RKO (cell line): ENCODE measurements at places on chromosomes 3 and 15.

DNA sequence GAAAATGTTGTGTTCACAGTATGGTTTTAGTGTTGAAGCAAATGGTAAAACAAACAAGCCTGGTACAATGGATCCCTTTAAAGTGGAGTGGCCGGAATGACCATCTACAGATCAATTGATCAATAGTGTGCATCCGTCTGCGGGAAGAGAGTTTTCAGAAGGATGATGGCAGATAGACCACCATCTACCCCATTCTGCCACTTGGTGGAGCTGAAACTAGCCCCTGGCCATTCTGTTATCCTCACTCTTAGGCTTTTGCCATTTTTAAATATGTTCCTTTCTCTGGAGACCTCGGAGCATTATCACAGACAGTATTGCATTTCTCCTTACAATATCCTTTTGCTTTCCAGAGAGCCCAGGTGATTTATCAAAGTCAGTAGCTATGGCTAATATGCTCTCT lies 258.9 kb upstream of the CFAP20DC start:
- no peak for DNase-seq

GRCh38 chr3:64773137-64773536 lies 85.3 kb upstream of the ADAMTS9 start:
- DNase-seq = no peak

GRCh38 chr15:81338170-81339007 lies 14.4 kb upstream of the STARD5 start:
- DNase-seq = peak; percentile 15

- DNase-seq = no peak
Measured at GRCh38 chr15:71677766-71678165, 132.6 kb upstream of the NR2E3 start.

- no peak for DNase-seq
Measured at GRCh38 chr3:37963016-37963415, 27.6 kb upstream of the VILL start.

GRCh38 chr3:101518421-101518871 lies 5.4 kb upstream of the SENP7 start:
- peak; percentile 52 for DNase-seq

DNA sequence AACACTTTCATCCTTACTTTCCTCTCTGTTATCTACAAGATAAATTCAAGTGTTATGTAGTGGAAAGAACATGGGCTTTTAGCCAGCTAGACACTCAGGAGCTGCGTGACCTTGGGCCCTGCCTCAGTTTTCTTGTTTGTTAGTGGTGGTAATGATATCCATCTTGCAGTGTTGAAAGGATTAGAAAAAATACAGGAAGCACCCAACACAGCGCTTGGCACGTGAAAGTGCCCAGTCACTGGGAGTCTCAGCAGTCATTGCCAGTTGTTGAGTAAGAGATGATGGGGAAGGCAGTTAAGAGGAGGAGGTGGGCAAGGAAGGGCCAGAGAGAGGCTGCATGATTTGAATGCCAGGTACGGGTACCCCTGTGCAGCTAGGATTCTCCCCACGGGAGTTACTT lies 5.3 kb downstream of the PDIA5 start:
- DNase-seq = no peak

- DNase-seq = no peak
Measured at GRCh38 chr3:147551491-147551890, 142.3 kb downstream of the ZIC1 start.

GRCh38 chr3:53709860-53710674 lies 136.2 kb downstream of the CHDH start:
- DNase-seq = peak; percentile 72

DNA sequence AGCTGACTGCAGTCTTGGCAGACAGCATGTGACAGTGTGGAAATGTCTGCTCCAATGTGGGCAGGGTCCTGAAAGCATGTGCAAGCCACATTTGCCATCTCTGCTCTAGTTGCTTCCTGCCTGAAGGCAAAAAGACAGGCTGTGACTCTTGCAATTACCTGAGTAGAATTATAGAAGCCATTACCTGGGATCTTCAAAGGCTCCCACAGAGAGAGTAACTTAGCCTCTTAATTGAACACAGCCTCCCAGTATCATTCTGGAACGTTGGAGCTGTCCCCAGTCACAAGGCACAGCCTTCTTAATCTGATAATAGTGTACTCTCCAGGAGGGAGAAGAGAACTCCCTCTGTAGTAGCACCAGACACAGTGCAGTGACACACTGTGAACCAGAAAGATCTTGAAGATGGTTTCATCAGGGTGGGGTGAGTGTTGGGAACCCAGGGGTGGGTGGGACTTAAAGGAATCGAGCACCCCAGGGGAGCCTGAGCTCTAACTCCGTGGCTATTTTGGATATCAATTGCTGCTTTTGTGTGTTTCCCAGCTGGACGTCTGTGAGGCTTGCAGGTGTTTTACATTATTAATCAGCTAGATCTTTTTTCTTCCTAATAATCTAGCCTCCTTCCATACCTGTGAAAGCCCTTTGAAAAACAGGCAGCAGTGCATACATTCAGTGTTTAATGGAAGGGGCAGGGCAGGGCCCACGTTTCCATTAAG lies 40.6 kb upstream of the GLCE start:
- no peak for DNase-seq

- DNase-seq = peak; percentile 25
Measured at GRCh38 chr3:27666708-27667107, 55.4 kb downstream of the EOMES start.

DNA sequence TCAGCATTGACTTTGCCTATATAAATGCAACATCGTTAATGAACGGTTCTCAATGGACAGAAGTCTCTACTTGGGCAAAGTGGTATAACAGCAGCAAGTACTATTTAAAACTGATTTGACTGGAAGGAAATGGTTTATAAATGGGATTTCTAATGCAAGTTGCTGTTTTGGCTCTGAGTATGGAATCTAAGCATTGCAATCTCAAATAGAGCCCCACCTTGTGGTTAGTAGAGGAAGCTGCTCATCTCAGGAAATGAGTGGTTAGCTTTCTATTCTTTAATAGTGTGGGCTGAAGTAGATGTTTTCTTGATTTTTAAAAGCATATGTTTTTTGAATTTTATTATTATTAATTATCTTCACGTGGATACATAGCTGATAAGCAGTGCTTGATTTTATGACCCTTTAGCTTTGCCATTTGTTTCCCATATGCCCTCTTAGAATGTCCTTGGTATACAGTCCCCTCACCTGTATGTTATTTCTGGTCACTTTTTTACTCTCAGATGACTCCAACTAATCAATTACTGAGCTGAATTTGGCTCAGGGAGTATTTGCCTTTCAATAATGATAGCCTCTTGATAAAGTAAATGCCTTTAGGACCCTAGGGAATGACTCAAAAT lies 67.1 kb downstream of the OXSM start:
- peak; percentile 75 for DNase-seq

GRCh38 chr3:122890077-122890719 lies 95.3 kb downstream of the SLC49A4 start:
- DNase-seq = no peak

- DNase-seq = no peak
Measured at GRCh38 chr3:120299403-120299802, 14.4 kb upstream of the GPR156 start.

DNA sequence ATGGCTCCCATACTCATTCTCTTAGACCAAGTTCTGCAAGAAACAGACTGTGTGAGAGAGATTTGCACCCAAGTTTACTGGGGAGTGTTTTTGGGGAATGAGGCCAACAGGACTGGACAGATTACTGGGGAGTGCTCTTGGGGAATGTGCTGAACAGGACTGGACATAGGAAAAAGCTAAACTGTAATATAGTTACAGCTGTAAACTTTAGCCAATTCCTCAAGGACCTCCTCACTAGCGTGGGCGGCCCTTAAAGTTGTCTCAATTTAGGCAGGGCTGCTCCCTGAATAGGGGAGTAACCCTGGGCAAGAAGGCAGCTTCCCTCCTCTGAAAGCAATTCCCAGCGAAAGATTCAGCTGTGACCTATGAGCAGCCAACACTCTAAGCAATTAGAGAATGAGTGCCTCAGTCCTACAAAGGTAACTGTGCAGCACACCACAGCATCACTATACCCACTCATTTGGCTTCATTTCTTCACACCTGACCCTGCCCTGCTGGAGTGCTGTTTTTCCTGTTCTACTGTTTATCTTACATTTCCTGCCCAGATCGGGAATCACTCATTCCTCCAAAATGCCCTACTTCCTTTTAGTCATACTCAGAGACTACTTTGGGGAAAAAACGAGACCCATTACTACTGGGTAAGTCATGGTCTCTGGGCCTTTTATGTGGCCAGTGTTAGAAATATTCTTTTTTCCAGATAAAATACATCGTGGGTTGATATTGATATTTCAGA lies 41.3 kb upstream of the TRIM42 start:
- no peak for DNase-seq

DNA sequence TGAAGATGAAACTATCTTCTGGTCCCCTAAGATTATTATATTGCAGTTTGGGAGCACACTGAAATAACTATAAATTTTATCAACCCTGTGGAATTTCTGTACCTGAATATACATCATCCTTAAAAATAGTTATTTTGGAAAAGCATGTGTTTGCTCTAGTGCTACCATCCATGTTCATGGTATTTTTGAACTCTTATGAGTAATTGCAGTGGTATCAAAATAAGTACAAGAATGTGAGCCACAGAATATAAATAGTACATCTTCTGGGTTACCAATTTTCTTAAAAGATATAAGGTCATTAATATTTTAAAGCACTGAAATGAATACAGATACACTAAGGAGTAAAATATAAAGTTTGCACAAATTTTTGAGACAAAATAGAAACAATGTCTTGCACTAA lies 206.5 kb downstream of the CBLB start:
- DNase-seq = no peak

DNA sequence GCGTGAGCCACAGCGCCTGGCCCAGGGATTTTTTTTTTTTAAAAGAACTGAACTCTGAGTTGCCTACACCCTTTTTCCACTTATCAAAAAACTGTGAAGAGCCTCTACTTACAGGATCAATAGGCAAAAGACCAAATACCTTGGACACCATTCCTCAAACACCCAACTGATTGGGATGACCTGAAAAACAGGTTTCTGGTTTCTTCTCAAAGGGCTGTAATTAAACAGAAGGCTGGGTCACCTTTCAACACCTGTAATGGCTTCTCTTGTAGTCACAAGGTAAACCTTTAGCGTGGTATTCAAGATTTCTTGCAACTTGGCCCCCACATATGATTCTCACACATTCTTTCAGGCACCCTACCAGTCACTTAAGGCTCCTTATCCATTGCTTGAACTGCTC lies 38.4 kb upstream of the PLXND1 start:
- DNase-seq = no peak

DNA sequence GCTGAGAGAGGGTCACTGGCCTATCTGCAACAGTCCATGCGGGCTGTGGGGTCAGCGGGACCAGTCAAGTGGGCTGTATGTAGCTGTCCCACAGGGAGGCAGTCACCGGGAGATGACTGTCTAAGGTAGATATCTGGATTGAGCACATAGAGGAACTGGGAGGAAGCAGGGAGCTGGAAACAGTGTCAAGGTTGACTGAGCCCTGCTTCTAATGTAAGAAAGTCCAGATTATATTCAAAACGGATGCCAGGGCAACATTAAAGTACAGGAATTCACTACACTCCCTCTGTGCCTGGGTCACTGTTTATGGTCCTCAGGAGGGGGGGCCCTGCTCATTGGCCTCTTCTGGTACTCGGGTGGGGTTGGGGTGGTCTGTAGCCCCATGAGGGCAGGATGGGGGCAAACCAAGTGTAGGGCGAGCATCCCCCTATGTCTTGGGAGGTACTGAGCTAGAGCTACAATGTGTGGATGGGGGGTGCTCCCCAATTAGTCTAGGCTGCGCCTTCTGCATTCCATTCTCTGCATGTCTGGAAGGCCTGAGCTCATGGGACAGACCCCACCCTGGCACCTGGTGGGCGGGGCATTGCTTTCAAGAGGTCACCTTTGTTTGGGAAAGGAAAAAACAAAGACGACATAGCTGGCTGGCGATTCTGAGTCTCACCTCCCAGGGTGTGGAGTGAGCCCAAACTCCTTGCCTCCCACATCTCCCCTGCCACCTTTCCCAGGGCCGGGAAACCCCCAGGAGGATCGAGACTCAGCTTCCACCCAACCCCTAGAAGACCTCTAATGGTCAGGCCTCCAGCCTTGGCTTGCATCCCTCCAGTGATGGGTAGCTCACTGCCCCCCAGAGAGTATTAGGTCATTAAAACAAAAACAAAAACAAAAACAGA lies 45.1 kb upstream of the C15orf39 start:
- no peak for DNase-seq

- no peak for DNase-seq
Measured at GRCh38 chr15:94375997-94376396, 144.6 kb downstream of the MCTP2 start.

DNA sequence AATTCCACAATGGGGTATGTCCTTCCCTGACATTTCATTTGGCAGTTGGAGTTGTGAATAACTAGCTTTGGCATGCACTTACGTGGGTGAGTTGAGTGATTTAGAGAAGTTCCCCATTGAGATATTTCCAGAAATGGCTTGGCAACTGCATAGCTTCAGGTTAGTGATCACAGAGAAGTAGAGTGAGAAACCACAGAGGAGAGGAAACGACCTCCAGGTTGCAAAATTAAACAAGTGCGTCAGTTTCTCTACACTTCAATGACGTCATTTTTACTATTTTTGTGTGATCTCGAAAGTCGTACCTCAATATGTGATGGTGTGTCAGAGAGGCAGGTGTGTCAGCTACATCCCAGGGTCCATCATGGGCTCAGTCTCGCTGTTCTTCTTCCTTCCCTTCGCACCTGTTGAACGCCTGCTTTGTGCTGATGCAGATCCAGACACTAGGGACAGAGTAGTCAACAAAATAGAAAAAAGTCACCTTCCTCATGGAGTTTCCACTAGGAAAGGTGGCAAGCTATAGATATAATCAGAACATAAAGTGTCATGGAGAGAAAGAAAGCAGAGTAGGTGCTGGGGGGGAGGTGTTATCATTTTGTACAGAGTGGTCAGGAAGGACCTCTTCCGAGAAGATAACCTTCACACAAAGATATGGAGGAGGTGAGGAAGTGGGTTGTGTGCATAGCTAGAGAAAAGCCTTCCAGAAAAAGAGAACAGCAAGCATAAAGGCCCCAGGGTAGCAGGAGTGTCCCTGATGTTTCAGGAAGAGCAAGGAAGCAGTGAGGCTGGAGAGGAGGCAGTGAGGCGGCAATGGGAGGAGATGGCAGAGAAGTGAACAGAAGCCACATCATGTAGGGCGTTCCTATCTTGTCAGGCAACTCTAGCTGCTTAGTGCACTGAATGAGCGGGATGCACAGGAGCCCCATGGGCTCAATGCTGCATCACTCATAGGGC lies 75.6 kb downstream of the MCTP2 start:
- DNase-seq = no peak
